ENCODE measurements at places on chromosomes 1 and 21.

DNA sequence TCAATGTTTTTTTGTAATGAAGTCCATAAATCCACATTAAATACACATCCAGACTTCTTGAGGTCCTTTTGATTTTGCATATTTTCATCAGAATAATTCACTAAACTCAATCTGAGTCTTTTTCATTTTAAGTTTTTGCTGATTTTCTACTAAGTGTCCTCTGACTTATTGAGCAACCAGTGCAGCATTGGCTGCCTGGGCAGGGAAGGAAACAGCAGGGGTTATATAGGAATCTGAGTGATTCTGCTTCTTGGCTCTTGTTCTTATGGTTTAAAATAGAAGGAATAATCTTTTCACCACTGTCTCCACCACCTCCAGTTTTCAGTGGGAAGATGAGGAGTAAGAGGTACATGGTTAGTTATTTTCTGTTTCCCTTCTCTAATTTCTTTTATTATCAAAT lies 88.4 kb downstream of the ST6GALNAC5 start:
- DNase-seq: no peak

DNA sequence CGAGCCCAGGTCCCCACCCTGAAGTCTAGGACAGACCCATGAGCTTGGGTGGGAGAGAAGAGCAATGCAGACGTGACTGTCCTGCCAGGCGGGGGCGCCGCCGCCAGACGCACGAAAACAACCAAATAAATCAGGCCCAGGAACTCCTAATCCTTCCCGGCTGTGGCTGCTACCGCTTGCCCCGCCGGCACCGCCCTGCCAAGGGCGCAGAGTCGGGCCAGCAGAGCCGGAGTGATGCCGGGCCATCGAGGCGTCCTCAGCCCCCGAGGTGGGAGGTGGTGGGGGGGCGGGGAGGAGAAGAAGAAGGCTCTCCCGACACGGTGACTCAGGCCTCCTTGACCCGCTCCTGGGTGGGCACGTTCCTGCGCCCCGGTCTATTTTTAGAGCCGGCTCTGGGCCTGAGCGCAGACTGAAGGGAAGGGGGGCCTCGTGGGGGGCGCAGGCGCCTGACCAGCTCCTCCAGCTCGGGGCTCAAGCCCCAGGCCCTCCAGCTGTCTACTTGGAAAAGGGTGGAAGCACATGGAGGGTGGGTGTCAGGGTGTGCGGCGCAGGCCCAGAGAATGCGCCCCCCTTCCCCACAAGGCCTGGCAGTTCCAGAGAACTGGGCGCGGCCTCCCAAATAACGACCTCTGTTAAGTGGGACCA lies 10.7 kb upstream of the COL16A1 start:
- no peak for DNase-seq

- DNase-seq: no peak
These were observed 47.6 kb downstream of the TGFB2 start for GRCh38 chr1:218392780-218393179.

GRCh38 chr1:186994897-186995296 lies 166.1 kb downstream of the PLA2G4A start:
- no peak for DNase-seq

GRCh38 chr1:117577191-117577885 lies 28.5 kb upstream of the TENT5C start:
- no peak for DNase-seq

DNA sequence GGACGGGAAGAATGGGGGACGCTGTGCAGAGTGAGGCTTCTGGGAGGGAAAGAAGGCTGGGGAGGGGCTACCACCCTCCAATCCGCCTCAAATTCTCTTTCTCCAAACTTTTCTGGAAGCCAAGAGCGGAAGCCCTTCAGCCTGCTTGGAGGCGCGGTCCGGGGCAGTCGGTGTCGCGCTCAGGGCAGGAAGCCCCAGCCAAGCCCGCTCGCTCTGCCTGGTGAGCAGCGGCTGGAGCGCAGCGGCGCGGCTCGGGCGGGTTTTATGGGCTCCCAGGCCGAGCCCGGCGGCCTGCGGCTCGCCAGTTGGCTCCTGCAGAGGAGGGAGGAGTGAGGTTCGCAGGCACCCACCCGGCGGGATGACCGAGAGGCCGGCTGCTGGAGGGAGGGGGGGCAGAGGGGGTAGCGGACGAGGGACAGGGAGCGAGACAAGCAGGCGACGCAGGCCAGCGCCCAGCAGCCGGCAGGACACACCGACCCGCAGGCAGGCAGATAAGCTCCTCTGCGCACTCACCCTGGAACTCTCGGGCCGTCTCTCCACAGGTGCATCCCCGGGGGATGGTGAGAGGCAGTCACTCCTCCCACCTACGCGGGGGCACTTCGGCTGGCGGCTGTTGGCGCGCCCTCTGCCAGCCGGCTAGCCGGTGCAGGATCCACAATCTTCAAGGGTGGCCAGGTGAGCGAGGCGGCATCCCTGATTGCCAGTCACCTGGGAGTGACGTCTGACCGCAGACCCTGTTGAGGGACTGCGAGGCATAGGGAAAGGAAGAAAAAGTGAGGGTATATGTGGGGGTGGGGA lies at the start of gene AVPR1B:
AVPR1B (minus strand) TSS at position 238 of the 798 bp plus-strand sequence. CDS start 498 bp downstream, outside the sequence.
- no peak for DNase-seq

DNA sequence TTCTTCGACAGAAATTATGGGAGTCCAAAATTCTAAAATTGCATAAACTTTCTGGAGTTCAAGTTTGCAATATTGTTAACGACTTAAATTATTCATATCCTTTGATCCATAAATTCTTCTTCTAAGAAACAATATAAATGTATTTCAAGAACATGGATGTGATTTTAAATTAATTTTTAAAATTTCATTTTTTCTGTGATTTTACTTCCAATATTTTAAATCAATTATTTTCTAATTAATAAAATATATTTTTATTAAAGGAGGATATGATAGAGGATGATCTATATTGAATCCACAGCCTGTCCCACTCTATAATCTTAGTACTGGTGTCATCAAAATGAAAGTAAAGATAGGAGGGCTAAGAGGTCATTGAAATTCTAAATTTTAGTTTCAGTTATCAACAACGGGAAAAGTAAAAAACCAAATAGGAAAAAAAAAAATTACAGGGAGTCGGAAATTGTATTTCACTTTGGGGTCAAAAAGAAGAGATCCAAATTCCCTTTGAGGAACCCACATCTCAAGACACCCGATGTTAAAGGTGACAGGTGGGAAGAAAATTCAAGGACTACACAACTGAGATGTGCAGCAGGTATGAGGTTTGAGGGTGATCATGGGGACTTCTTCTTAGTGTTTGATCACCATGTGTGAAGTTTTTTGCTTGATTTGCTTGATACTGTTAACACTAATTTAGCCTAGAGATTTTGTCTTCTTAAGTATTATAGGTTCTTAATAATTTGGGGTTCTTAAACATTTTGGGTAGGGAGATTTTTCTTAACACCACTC lies 154.8 kb upstream of the RGS18 start:
- DNase-seq: no peak

- DNase-seq: no peak
These were observed 3.9 kb downstream of the TMEM61 start for GRCh38 chr1:54984131-54984842.

GRCh38 chr1:95984798-95985374 lies 736.7 kb upstream of the PTBP2 start:
- no peak for DNase-seq

- no peak for DNase-seq
These were observed 53.3 kb downstream of the EIF4G3 start for GRCh38 chr1:21123287-21123948.

DNA sequence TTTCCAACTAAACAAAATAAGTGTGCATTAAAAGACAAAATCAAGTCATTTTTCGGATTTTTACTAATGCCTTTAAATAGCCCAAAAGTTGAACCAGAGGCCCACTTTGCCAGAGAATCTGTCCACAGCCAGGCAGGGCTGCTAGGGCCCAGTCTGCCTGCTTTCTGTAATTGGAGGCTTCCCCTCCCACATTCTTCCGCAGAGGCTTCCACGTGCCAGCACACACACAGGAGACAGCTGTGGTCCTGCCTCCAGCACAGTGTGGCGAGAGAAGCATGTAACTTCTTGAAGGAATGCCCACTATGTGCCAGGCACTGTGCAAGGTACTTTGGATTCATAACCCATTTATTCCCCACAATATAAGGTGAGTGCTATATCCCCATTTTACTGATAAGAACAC lies 11.3 kb upstream of the PDZK1IP1 start:
- no peak for DNase-seq

DNA sequence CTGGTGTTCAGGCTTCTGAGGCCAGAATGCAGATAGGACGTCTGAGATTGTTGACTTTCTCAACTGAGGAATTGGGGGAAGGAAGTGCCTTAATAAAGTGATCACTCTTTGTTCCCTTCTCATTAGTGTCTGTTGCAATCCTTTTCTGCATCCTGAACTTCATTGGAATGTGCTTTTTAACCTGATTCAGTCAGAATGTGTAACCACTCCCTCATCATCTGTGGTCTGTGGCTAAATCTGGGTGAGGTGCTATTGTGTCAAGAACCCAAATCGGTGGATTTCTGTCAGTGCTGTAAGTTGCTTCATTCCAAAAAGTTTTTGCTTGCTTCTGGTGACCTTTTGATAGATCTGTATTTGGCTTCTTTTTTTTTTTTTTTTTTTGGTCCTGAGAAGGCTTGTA lies 38.2 kb downstream of the ARID1A start:
- no peak for DNase-seq

DNA sequence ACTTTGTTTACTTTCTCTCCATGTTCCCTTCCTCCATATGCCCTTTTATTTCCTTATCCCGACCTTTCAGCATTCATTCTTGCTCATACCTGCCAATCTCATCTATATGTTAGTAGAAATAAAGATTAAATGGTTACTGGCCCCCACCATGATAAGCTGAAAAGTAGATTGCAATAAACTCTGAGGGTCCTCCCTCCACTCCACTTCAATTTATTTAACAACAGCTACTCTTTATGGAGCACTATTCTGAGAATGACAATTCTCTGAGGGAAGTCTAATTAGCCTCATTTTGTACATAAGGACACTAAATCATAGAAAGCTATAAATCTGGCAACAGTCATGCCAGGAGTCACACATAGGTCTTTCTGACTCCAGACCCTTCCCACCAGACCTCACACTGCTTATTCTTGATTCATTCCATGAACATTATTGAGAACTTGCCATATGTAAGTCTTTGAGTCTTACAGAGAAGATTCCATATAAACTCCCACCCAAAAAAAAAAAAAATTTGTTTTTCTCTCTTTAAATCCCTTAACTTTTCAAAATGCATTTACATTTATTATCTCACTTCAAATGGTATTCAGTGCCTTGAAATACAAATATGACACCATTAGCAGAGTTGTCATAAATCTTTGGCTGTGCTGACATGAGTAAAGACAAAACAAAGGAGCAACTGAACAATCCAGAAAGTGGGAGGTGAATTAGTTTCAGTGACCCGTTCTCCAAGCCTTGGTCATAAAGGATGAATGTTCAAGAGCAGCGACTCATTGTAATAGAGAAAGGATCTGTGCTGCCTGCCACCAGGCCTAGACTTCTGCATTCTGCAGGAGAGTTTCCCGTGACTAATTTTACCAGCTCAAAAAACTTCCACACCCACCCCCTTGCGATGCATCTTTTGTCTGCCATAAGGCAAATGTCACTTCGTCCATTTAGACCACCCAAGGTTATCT lies 28.5 kb downstream of the PALMD start:
- DNase-seq: no peak

- DNase-seq: no peak
These were observed 163.7 kb downstream of the LTN1 start for GRCh38 chr21:28828981-28829380.

DNA sequence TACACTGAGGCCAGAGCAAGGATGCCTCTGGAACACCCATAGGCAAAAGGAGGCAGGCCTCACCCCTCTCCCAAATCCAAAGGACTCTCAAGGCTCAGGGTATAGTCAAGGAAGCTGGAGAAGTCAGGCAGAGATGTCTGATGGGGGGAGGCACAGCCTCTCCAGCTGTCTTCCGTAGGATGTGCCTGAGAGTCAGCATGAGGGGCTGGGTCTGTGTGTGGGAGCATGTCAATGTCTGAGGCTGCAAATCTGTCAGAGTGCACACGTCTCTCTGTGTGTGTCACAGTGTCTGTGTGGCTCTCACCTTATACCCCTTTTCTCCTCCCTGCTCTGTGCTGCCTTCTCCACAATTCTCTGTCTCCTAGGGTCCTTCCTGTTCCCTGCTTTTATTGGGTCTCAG lies 4.0 kb downstream of the HPCAL4 start:
- DNase-seq: no peak

GRCh38 chr1:152426731-152427130 lies 12.7 kb upstream of the CRNN start:
- DNase-seq: no peak

DNA sequence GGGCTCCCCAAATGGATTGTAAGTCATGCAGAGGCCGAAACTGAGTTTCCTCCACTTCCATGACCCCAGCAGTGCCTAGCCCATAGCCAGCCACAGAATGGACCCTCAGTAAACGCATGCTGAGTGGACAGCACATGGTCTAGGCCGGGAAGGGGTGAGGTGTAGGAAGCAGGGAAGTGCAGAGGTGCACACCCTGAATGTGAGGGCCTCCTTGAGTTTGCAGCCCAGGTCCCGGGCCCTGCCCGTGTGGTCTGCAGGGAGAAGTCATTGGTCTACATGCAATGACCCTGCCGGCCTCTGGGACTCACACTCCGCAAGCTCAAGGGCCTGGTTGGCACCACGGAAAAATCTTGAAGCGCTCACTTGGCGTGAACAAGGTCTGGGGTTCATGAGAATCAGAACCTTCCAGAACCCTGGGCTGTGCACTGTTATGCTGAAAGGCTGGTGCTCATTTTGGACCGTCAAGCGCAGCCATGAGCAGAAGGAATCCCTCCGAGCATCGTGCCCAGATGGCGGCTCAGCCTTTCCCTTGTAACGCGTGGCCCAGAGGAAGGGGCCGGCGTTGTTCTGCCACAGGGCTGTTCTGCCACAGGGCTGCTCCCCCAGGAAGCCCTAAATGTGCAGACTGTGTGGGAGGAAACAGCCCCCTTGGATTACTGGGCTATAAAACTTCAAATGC lies 66.4 kb downstream of the PSMG1 start:
- DNase-seq: no peak

DNA sequence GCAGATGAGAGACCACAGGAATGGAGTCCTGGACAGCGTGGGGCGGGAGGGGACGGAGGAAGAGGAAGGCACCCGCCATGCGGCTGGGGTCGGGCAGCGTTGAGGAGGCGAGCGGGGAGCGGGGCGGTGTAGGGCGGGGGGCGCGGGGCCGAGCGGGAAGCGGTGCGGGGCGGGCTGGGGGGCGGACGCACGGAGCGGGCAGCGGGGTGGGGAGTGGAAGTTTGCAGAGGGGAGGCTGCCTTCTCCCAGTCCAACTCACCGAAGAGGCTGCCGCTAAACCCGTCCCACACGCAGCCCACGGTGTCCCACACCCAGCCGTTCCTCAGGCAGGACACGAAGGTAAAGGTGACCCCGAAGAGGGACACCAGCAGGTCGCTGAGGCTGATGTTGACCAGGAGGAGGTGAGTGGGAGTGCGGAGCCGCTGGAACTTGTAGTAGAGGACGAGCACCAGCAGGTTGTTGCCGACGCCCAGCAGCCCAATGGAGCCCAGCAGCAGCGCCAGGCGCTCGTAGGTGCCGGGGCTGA lies 483 bp downstream of the CHML start:
- DNase-seq: peak; percentile 28

DNA sequence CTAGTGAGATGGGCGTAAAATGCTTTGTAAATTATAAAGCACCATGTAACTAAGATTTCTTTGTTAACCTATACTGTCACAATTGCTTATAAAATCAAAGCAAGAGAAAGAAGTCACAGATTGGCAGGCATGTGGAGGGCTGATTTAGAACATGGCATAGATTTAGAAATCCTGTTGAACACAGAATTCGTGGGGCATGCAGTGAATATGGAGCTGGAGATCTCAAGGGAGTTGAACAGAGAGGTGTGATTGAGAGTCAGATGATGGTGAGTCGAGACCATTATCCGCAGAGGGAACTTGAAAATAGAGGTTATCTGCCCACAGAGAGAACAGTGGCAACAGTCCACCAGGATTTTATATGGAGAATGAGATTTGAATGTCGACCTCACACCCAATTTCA lies 27.6 kb downstream of the PBX1 start:
- no peak for DNase-seq

All from activated CD4-positive, CD25-positive, alpha-beta regulatory T cell (primary cell).